Naive thymus-derived CD8-positive, alpha-beta T cell (primary cell): ENCODE measurements at places on chromosomes 12 and 14. TPM values are rescaled to one million over a fixed set of nuclear protein-coding genes. Genes with fewer than 3 reads are reported as not detected.

NRIP2 gene
- 1.3 TPM for polyA plus RNA-seq

DNA sequence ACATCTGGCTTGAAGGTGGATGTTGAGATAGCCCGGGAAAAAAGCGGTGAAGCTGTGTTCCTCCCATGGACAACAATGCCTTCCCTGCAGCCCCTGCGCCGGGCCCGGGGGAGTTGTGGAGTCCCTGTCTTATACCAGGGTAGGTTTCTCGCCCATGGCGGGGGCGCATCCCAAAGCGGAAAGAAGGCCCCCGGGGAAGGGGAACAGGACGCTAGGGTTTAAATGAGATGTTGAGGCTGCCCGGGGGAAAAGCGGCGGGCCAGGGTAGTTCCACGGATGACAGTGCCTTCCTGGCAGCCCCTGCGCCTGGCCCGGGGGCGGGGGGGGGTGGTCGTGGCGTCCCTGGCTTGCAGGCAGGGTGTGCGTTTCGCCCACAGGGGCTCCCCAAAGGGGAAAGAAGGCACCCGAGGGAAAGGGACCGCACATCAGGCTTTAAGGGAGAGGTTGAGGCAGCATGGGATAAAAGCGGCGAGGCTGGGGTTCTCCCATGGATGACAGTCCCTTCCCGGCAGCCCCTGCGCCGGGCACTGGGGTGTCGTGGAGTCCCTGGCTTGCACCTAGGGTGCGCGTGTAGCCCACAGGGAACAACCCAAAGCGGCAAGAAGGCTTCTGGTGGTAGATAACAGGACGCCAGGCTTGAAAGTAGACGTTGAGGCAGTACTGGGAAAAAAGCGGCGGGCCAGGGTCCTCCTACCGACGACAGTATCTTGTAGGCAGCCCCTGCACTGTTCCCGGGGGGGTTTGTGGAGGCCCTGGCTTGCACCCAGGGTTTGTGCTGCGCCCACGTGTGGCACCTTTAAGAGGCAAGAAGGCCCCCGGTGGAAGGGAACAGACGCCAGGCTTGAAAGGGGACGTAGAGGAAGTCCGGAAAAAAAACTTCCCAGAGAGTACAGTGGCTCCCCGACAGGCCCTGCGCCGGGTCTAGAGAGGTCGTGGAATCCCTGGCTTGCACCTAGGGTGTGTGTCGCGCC is 160.8 kb upstream of the ALG10B start:
- peaks cover 2% of the 10 kb centered on the region for H3K36me3 ChIP-seq
- no peaks in the 10 kb centered on the region for H3K4me1 ChIP-seq
- no peak for DNase-seq
- H3K4me3 ChIP-seq, result no peak overlapping the region
- H3K27ac ChIP-seq, result no peak overlapping the region

DNA sequence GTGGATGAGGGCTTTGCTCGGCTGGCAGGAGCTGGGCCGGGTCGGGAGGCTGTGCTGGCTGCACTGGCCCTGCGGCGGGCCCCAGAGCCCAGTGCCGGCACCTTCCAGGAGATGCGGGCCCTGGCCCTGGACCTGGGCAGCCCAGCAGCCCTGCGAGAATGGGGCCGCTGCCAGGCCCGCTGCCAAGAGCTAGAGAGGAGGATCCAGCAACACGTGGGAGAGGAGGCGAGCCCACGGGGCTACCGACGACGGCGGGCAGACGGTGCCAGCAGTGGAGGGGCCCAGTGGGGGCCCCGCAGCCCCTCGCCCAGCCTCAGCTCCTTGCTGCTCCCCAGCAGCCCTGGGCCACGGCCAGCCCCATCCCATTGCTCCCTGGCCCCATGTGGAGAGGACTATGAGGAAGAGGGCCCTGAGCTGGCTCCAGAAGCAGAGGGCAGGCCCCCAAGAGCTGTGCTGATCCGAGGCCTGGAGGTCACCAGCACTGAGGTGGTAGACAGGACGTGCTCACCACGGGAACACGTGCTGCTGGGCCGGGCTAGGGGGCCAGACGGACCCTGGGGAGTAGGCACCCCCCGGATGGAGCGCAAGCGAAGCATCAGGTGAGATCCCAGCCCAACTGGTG is 11.5 kb downstream of the ARHGEF40 start:
- no peak overlapping the region for H3K4me3 ChIP-seq
- H3K27me3 ChIP-seq, result peaks cover 6% of the 10 kb centered on the region
- H3K4me1 ChIP-seq, result peaks cover 3% of the 10 kb centered on the region
- no peak for DNase-seq

- H3K27me3 ChIP-seq, result no peaks in the 10 kb centered on the region
- peaks cover 64% of the 10 kb centered on the region for H3K4me1 ChIP-seq
- peaks cover 18% of the 10 kb centered on the region for H3K36me3 ChIP-seq
- H3K4me3 ChIP-seq, result peak within 1 kb of the TSS; percentile 99
Observed at GRCh38 chr12:106302401-106303201, at the start of gene TCP11L2. TCP11L2 (plus strand) TSS chr12:106302733; CDS start chr12:106311076, 8,343 bp downstream.

DNA sequence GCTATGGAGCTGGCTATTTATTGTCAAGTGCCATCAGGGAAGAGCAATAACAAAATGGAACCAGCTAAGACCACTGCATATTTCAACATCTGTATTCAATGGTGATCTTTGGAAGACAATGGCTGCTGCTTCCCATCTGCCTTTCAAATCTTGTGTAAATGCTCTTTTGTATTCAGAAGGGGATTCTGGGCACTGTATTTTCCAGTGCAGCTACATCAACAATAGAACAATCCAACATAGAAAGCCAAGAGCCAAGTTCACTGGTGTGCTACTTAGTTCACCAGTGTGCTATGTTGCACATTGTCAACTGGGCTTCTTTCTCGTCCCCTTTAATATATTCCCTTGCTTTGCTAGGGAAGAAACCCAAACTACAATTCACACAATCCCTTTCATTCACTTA is 128.8 kb upstream of the OR4E1 start:
- no peak for DNase-seq
- H3K27ac ChIP-seq, result no peak overlapping the region
- H3K4me1 ChIP-seq, result no peaks in the 10 kb centered on the region
- peaks cover 8% of the 10 kb centered on the region for H3K27me3 ChIP-seq
- H3K4me3 ChIP-seq, result no peak overlapping the region
- no peaks in the 10 kb centered on the region for H3K36me3 ChIP-seq

DNA sequence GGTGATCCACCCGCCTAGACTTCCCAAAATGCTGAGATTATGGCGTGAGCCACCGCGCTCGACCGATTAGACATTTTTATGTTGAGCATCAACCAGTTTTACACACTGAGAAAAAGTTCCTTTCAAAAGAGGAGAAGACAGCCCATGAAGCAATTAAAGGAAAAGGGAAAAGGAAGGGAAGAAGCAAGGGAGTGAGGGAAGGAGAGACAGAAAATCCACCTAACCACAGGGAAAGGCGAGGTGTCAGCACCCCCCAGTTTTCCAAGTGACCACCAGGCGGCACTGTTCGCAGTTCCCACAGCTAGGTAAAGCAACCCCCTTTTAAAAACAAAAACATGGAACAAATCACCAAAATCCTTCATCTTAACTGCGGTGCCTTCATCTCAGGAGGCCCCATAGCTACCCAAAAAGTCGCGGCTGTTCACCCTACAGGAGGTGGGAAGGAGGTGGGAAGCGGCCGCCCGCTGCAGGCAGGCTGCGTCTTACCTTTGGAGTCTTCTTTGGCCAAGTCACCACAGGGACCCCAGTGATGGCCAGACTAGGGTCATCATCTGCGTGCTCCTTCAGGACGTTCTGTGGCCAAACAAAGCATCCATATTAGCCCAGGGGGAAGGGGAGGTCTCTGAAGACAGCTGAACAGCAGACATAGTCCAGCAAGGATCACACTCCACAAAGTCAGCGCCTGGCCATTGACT is 86.6 kb downstream of the KDM2B start:
- peak; percentile 54 for DNase-seq
- H3K36me3 ChIP-seq, result peaks cover 22% of the 10 kb centered on the region
- H3K27me3 ChIP-seq, result no peaks in the 10 kb centered on the region
- H3K4me1 ChIP-seq, result peaks cover 36% of the 10 kb centered on the region

- H3K4me1 ChIP-seq, result no peaks in the 10 kb centered on the region
- peaks cover 6% of the 10 kb centered on the region for H3K36me3 ChIP-seq
- no peak overlapping the region for H3K27ac ChIP-seq
- H3K27me3 ChIP-seq, result peaks cover 5% of the 10 kb centered on the region
- H3K4me3 ChIP-seq, result no peak overlapping the region
Observed at GRCh38 chr14:76574416-76575095, 186.7 kb upstream of the VASH1 start.

ACOT6 gene
- polyA plus RNA-seq, result not detected

GRCh38 chr12:7161327-7161726 is 28.2 kb upstream of the PEX5 start:
- no peak for DNase-seq
- H3K27me3 ChIP-seq, result peaks cover 16% of the 10 kb centered on the region
- H3K27ac ChIP-seq, result no peak overlapping the region
- no peak overlapping the region for H3K4me3 ChIP-seq
- peaks cover 10% of the 10 kb centered on the region for H3K4me1 ChIP-seq
- H3K36me3 ChIP-seq, result peaks cover 4% of the 10 kb centered on the region

GRCh38 chr12:110543252-110543959 is 39.7 kb downstream of the PPTC7 start:
- peaks cover 77% of the 10 kb centered on the region for H3K36me3 ChIP-seq
- peak overlapping the region; percentile 68 for H3K27ac ChIP-seq
- no peaks in the 10 kb centered on the region for H3K27me3 ChIP-seq
- no peak overlapping the region for H3K4me3 ChIP-seq
- no peak for DNase-seq

DNA sequence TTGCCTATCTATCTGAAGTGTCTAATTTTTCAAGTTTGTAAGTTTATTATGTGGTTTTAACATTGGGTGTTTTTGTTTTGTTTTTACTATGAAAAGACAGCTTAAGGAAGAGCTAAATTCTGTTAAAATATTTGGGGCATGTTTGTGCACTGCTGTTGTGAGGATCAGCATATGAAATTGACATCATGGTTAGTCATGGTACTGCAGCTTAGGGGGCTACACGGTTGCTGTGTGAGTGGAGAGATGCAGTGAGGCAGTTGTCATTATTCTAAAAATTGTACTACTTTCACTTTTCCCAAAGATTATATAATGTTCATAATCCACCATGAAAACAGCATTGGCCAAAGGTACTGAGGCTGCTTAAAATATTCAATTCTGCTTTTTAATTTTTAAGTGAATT is 49.0 kb downstream of the ZC3H14 start:
- H3K4me3 ChIP-seq, result no peak overlapping the region
- H3K4me1 ChIP-seq, result peaks cover 19% of the 10 kb centered on the region
- H3K27ac ChIP-seq, result peak overlapping the region; percentile 24
- no peak for DNase-seq
- no peaks in the 10 kb centered on the region for H3K27me3 ChIP-seq
- peaks cover 5% of the 10 kb centered on the region for H3K36me3 ChIP-seq

LALBA gene
- not detected for polyA plus RNA-seq

IAPP gene
- not detected for polyA plus RNA-seq

GRCh38 chr12:5455045-5455444 is 23.1 kb downstream of the NTF3 start:
- peaks cover 10% of the 10 kb centered on the region for H3K27me3 ChIP-seq
- peaks cover 7% of the 10 kb centered on the region for H3K4me1 ChIP-seq
- no peaks in the 10 kb centered on the region for H3K36me3 ChIP-seq
- H3K4me3 ChIP-seq, result no peak overlapping the region
- H3K27ac ChIP-seq, result no peak overlapping the region

LEMD3 gene
- polyA plus RNA-seq, result 30.9 TPM

TAS2R8 gene
- polyA plus RNA-seq, result not detected

DNA sequence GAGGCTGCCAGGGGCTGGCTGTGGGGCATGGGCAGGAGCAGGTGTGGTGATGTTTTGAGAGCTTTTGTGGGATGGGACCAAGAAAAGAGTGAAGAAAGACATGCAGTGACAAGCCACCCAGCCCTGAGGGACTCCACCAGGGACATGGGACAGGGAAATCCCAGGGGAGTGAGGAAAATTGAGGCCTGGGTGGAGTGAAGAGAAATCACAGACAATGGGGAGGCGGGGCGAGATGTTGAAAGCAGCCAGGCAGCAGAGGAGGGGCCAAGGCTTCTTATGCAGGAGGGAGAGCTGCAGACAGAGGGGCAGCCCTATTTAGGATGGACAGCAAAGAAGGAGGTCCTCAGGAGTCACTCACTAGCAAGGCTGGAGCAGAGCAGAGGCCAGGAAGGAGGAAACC is 4.2 kb upstream of the KRT1 start:
- H3K36me3 ChIP-seq, result peaks cover 1% of the 10 kb centered on the region
- no peak overlapping the region for H3K27ac ChIP-seq
- peaks cover 77% of the 10 kb centered on the region for H3K4me1 ChIP-seq
- no peaks in the 10 kb centered on the region for H3K27me3 ChIP-seq
- no peak overlapping the region for H3K4me3 ChIP-seq

PRIMA1 gene
- not detected for polyA plus RNA-seq

NPFF gene
- not detected for polyA plus RNA-seq

FLVCR2 gene
- 0.80 TPM for polyA plus RNA-seq

DNA sequence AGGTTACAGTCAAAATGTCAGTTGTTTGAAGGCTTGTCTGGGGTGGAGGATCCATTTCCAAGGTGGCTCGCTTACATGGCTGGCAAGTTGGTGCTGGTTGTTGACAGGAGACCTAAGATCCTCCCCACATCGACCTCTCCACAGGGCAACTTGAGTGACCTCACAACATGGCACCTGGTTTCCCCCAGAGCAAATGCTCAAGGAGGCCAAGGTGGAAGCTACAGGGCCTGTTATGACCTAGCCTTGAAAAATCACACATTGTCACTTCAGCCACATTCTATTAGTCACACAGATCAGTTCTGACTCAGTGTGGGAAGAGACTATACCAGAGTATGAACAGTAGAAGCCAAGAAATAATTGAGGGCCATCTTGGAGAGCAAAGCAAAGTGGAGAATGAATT is 11.3 kb upstream of the GNG2 start:
- no peak for DNase-seq
- peak overlapping the region; percentile 99 for H3K27ac ChIP-seq
- H3K36me3 ChIP-seq, result peaks cover 3% of the 10 kb centered on the region
- H3K4me3 ChIP-seq, result no peak overlapping the region
- no peaks in the 10 kb centered on the region for H3K27me3 ChIP-seq

DNA sequence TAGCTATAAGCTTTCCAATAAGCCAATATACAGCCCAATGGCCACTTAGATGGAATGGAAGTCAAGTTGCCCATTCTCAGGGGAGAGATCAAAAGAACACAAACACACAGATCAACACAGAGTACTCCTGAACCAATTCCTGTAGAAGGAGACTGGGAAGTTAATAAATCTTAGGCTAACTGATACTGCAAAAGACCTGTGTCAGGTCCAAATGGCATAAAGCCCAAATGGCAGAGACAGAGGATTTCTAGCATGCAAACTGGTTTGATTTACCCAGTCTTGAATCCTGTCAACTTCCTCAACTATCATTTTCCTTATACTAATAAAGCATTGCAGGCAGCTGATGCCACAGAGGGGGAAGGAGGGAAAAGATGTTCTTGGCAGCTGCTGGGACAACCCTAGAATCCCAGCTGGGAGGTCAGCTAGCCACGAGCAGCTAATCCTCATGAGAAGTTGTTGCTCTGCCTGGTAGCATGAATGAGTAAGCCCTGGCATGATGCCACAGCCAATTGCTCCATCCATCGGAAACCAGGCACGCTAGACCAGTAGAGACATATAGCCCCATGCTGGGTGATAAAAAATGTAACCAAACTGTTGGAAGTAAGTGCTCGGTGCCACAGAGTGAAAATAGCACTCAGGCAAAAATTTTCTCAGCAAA is 26.2 kb downstream of the ANG start:
- peaks cover 3% of the 10 kb centered on the region for H3K4me1 ChIP-seq
- H3K27ac ChIP-seq, result no peak overlapping the region
- no peaks in the 10 kb centered on the region for H3K27me3 ChIP-seq
